ENCODE measurements at places on chromosomes 1 and 21.
A peak's percentile ranks its signal among the peaks of the same experiment; 100 is the strongest.

DNA sequence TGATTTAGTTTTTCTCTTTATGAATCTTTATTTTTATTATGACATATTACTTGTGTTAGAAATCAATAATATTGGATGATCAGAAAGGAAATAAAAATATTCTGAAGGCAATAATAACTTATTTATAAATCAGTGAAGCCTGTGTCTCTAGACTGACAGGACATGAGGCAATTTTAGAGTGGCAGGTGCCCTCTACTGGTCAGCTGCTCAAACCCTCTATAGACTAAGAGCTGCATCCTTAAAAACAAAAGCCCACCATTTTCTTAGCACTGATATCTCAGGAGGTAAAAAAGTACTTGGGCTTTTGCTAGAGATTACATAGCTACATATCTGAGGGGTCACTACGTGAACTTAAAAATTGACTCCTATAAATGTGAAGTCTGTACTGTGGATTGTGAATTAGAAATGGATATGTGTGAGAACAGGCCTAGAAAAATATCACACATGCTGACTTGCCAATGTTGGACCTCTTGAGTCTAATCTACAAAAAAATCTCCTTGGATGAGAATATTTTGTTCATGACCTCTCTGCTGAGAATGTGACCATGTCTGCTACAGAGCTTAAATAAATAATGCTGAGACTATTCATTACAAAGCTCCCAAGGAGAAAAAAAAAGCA lies 597.9 kb upstream of the ADAMTS5 start:
- DNase-seq: no peak

- no peak for DNase-seq
Measured at GRCh38 chr1:167573035-167573434, 19.5 kb upstream of the CREG1 start.

DNA sequence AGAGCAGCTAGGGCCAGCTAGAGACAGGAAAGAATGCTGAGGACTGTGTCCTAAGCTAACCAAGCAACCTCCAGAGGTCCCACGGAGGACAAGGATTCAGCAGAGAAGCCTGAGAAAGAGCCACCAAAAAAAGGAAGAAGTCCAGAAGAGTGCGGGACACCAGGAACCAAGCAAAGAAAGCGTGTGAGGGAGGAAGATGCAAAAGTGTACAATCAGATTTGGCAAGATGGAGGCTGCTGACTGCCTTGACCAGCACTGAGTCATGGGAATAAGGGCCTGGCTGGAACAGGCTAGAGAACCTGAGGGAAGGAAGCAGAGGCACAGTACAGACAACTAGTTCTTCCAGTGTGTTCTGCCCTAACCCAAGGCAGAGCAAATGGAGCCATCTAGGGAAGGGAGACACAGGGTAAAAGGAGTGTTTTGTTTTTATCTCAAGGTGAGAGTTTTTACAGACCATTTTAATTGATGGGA lies 18.5 kb downstream of the TP53BP2 start:
- DNase-seq: no peak

DNA sequence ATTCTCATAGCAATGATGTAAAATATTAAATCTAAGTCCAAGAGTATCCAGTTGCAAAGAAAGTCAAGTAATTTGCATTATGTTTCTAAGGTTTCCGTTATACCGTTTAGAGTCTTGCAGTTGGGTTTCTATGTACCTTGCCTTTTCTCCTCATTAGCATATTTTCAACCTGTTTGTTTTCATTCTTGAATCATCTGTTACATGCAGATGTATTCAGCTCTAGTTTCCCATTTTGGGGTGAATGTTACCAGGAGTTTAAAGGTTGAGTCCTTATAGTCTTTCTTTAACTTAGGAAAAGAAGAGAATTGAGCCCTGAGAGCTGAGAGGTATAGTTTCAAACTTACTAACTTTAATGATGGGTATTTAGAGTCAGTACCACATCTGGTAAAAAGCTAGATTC lies 139.9 kb downstream of the NFIA start:
- no peak for DNase-seq

- DNase-seq: no peak
Measured at GRCh38 chr1:230237009-230237370, 170.0 kb downstream of the GALNT2 start.

DNA sequence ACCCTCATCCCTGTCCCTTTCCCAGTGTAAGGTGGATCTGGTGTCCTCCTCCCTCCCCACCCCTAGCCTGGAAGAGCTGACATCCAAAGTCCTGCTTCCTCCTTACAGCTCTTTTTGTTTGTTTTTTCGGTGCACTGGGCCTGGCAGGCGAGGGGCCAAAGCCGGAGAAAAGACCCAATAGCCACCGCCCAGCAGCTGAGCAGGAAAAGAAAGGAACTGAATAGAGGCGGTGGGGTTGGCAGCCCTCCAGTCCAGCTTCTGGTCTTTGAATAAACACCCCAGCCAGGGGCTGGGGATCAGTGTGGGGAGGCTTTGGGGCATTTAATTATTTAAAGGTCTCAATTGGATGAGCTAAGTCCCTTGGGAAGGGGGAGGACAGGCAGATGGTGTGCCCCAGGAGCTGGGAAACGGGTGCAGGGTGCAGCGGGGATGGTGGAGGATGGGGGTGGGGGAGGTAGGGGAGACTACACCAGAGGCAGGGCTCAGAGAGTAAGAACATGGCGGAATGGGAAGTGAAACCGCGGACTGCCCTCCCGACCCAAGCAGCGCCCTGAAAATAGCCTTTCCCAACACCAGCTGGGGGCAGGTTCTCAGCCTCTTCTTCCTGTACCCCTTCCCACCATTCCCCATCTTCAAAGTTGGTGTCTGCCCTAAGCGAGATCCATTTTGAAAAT lies 20.2 kb downstream of the BTG2 start:
- peak; percentile 51 for DNase-seq

GRCh38 chr21:45950740-45951515 lies 30.6 kb upstream of the COL6A1 start:
- no peak for DNase-seq

GRCh38 chr1:162094271-162094670 lies 24.8 kb downstream of the NOS1AP start:
- no peak for DNase-seq

DNA sequence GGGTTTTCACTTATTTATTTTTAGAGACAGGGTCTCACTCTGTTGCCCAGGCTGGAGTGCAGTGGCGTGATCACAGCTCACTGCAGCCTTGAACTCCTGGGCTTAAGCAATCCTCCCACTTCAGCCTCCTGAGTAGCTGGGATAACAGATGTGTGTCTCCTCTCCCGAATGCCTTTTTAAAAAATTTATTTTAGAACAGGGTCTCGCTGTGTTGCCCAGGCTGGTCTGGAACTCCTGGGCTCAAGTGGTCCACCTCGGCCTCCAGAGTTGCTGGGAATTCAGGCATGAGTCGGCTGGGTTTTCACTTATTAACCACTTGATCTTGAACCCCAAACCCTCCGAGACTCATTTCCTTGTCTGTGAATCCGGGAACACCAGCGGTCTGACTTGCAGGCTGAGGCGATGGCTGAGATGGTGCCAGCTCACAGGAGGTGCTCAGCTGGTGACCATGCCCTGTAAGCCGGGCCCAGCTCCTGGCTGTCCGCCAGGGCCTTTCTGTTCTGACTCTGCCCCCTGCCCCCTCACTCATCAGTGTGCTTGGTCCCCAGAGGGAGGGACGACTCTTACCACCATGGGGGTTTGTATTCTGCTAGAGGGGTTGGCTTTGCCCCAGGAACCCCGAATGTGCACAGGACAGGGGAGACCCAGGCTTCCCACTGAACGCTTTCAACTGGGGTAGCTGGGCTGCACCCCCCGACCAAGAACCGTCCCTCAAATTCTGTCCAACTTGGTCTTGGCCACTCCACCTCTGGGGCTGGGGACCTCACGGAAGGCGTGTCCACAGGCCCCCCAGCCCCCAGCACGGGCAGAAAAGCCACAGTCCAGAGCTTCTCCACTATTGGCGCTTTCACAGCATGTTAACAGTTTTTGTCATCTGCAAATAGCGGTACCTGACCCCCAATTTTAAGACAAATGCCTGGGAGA lies 22.5 kb downstream of the MMEL1 start:
- DNase-seq: no peak

DNA sequence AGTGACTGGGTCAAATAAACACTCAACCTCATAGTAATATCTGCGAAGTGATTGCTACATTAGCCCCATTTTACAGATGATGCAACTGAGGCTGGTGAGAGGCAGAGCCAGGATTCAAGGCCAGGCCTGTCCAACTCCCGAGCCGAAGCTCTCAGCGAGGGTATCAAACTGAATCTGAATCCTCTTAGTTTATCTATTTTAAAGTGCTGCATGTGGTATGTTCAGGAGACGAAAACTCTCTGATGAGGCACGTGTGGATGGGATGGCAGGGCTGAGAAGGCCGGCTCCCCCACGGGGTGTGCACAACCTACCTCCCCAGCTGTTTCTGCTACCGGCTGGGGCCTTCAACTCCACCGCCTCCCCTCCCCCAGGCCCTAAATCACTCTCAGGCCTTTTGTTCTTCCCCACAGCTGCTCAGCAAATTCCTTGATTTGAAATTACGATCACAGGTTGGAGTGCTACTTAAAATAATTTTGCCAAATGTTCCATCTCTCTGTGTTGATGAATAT lies 171.8 kb downstream of the TOMM20 start:
- DNase-seq: no peak

- no peak for DNase-seq
Measured at GRCh38 chr1:16189003-16189402, 23.4 kb downstream of the ARHGEF19 start.

DNA sequence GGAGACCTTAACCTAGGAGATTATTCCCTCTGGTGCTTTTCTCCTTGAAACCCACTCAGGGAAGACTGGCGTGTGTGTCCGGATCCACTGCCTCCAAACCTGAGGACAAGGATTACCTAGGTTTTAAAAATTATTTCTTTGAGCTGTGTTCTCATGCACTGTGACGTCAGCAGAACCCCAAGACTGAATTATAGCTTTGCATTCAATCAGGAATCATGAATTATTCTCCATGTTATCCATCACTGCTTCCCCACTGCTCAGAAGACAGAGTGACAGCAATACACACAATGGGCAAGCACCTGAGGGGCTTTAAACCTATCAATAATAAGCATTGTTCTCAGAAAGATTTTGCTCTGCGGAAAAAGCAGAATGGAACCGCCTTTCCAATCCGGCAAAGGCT lies 253.2 kb upstream of the FOXD3 start:
- no peak for DNase-seq

DNA sequence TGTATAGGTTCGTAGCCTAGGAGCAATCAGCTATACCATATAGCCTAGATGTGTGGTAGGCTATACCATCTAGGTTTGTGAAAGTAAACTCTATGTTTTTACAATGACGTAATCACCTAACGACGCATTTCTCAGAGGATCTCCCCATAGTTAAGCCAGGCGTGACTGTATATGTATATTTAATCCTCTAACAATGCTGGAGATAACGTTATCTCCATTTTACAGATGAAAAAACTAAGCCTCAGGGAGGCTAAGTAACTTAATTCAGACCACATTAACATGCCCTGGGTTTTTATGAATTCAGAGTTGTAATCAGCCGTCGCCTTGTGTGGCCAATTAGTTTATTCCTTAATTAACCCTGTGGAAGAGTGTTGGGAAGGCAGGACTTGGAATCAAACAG lies 107.7 kb upstream of the PLXNA2 start:
- DNase-seq: no peak

DNA sequence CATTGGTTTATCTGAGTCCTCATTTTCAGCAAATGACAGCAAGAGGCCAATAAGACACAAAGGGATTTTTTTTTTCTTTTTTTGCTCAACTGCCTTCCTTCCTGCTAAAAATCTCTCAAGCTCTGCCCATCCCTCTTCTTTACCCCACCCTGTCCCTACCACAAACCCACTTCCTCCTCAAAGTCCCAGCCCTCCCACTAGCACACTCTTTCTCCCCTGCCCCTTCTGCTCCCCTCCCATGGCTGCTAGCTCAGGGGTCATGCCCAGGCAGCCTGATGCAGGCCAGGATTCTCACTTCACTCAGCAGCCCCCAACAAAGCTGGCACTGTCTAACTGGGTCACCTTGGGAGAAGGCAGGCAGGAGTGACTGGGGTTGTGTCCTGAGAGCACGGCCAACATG lies 28.8 kb upstream of the PPP2R5A start:
- DNase-seq: no peak

- no peak for DNase-seq
Measured at GRCh38 chr1:189958756-189959155, 518.9 kb downstream of the BRINP3 start.

- DNase-seq: peak; percentile 19
Measured at GRCh38 chr1:217660353-217661062, 29.4 kb downstream of the SPATA17 start.
